ENCODE measurements at places on chromosomes 16 and 17. TPM values are rescaled to one million over a fixed set of nuclear protein-coding genes. Genes with fewer than 3 reads are reported as not detected.

DNA sequence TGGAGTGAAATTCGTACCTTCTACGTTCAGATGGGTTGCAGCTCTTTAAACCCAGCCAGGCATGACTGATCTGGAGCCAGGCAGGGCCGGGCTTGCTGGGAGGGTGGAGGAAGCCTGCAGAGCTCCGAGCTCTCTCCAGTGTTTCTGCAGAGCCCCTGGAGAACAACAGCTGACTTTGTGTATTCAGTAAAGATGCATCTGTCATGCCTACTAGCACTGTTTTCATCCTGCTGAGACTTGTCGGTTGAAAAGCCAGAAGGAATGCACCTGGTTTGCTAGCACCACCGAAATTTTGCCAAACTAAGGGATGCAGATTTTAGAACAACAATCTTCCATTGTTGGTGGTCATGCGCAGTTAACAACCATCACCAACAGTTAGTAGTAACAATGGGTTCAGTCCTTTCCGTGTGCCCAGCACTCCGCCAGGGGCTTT lies 22.4 kb upstream of the SCNN1B start:
- no peaks in the 10 kb centered on the region for H3K4me1 ChIP-seq
- no peak for DNase-seq
- no peak overlapping the region for H3K27ac ChIP-seq
- H3K36me3 ChIP-seq: no peaks in the 10 kb centered on the region
- H3K4me3 ChIP-seq: no peak overlapping the region
- H3K27me3 ChIP-seq: peaks cover 6% of the 10 kb centered on the region

- peak; percentile 50 for DNase-seq
- peaks cover 47% of the 10 kb centered on the region for H3K4me1 ChIP-seq
- peaks cover 45% of the 10 kb centered on the region for H3K36me3 ChIP-seq
Observed at GRCh38 chr17:80270836-80271235, 10.2 kb downstream of the RNF213 start.

ABCA9 gene
- total RNA-seq: not detected

DNA sequence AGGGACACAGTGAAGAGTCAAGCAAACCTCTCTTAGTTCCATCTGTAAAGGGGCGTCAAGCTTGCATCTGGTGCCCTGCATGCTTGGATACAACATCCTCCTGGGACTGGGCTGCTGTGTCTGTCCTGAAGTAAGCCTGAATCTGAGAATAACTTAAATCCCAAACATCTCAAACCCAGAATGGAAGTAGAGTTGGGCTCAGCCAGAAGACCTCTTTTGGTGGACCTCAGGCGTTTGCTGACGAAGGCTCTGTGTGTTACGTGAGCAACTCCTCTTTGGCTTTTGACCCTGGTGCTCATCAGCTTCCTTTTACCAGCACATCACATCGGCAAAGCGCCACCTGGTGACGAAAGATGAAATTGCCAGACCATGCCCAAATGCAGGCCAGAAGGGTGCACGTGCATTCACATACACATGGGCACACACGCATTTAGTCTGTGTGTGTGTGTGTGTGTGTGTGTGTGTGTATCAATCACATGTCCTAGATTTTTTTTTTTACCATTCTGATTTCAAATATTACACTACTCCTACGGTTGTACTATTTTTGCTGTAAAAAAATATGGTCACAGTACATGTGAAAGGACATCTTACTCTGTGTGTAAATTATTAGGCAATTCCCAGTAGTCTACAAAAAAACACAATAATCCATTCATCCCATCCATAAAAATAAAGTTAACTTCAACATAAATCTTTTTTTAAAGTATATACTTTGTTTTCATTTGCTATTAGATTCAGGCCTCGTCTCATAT lies 41.1 kb upstream of the FOXJ1 start:
- no peaks in the 10 kb centered on the region for H3K27me3 ChIP-seq
- H3K36me3 ChIP-seq: peaks cover 56% of the 10 kb centered on the region
- peaks cover 72% of the 10 kb centered on the region for H3K4me1 ChIP-seq
- peak overlapping the region; percentile 87 for H3K27ac ChIP-seq
- no peak overlapping the region for H3K4me3 ChIP-seq
- peak; percentile 97 for DNase-seq

GAS7 gene
- 1.6 TPM for total RNA-seq

SLX1B gene
- 49.2 TPM for total RNA-seq

- peaks cover 8% of the 10 kb centered on the region for H3K27me3 ChIP-seq
- H3K4me3 ChIP-seq: no peak overlapping the region
- no peaks in the 10 kb centered on the region for H3K4me1 ChIP-seq
- H3K27ac ChIP-seq: no peak overlapping the region
- H3K36me3 ChIP-seq: no peaks in the 10 kb centered on the region
Observed at GRCh38 chr16:47886631-47887415, 269.0 kb downstream of the ABCC12 start.

- no peaks in the 10 kb centered on the region for H3K27me3 ChIP-seq
- H3K27ac ChIP-seq: no peak overlapping the region
- no peak overlapping the region for H3K4me3 ChIP-seq
- DNase-seq: no peak
Observed at GRCh38 chr17:75970011-75970523, 8.9 kb downstream of the ACOX1 start.

DNA sequence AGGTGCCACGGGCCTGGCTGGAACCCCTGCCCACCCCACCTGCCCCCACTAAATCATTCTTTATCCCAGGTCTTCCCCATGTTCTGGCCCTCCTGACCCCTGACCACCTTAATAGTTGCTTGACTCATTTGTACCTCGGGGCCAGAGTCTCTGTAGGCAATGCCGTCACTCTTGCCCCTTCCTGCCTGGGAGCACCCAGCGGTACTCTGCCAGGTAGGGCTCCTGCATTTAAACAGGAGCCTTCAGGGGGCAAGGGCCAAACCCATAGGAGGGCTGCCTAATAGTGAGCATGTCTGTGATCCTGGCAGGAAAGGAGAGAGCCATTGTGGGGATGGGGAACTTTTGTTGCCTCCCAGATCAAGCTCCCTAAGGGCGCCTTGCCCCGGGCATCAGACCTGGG lies 8.8 kb upstream of the ITGA3 start:
- H3K27me3 ChIP-seq: peaks cover 10% of the 10 kb centered on the region
- H3K36me3 ChIP-seq: no peaks in the 10 kb centered on the region
- no peak overlapping the region for H3K4me3 ChIP-seq
- no peak overlapping the region for H3K27ac ChIP-seq

DNA sequence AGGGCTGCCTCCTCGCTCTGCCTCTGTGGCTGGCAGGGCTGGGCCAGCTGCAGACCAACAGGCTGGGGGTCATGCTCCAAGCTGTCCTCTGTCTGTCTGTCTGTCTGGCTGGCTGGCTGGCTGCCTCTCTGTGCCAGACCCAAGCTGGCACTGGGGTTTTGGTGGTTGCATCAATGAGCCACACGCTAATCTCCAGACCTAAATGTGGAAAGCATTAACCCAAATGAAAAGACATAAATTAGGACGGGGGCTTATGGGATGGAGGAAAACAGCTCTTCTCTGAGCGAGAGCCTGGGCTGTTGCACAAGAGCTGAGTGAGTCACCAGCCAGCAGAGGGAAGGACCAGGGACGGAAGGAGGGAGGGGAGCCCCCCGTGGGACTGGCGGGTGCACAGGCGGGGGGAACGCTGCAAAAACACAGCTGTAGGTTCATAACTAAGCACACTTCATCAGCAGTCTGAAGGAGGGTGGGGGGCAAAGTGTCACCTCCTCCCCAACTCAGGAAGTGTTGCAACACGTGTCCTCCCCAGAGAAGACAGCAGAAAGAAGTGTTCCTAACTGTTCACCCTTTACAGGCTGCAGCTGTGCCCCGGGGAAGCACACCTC lies 83.4 kb downstream of the GAS7 start:
- DNase-seq: peak; percentile 71
- peak overlapping the region; percentile 42 for H3K4me3 ChIP-seq
- peaks cover 52% of the 10 kb centered on the region for H3K4me1 ChIP-seq
- peaks cover 4% of the 10 kb centered on the region for H3K27me3 ChIP-seq
- H3K27ac ChIP-seq: peak overlapping the region; percentile 67
- peaks cover 3% of the 10 kb centered on the region for H3K36me3 ChIP-seq

- H3K4me1 ChIP-seq: no peaks in the 10 kb centered on the region
- no peak overlapping the region for H3K4me3 ChIP-seq
- DNase-seq: no peak
- H3K27ac ChIP-seq: no peak overlapping the region
- no peaks in the 10 kb centered on the region for H3K36me3 ChIP-seq
Observed at GRCh38 chr17:15245054-15245453, 20.1 kb downstream of the PMP22 start.

DNA sequence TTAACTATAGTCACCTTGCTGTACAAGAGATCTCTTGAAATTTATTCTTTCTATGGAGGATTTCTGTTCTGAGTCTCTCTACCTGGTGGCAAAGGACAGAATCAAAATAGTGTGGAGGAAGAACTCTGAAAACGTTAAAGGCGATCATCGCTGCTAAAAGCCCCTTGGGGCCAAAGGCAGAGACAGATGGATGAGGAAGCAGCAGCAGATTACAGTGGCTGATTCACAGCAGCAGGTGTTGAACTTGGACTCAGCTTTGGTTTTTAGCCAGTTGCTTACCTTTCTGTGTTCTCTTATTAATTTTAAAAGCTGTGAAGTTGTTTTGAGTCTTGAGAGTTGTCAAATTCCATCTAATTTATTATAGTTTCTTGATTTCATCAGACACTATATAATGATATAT lies 956.1 kb upstream of the GOT2 start:
- H3K36me3 ChIP-seq: no peaks in the 10 kb centered on the region
- no peaks in the 10 kb centered on the region for H3K4me1 ChIP-seq
- no peaks in the 10 kb centered on the region for H3K27me3 ChIP-seq
- no peak overlapping the region for H3K4me3 ChIP-seq

NPIPB2 gene
- total RNA-seq: 12.0 TPM

DNA sequence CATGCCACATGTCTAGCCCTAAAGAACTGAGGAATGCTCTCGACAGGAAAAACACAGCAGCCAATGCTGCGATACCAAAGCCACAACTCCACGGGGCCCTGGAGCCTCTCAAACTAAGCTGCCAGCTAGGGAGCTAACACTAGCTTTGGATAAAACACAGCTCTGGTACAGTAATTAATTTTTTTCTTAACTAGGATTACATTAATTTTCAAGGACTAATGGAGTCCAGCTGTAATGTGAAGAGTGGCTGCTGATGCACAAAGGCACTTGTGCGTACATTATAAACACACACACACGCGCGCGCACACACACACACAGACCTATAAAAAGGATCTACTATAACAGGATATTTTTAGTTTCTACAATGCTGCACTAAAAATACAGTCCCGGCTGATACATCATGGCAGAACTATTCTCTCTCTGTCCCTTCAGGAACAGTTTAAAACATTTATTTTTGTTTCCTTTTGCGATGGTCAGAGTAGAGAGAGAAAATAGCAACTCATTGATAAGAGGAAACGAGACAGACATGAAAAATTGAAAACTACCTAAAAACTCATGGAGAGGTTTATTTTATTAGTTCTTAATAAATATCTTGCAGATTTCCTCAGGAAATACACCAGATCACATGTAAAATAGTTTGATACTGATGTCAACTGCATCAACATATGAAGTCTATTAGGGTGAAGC lies 88.5 kb downstream of the SMG6 start:
- H3K4me1 ChIP-seq: peaks cover 73% of the 10 kb centered on the region
- peak overlapping the region; percentile 74 for H3K4me3 ChIP-seq
- no peak for DNase-seq
- H3K27me3 ChIP-seq: no peaks in the 10 kb centered on the region
- peaks cover 56% of the 10 kb centered on the region for H3K36me3 ChIP-seq

DNA sequence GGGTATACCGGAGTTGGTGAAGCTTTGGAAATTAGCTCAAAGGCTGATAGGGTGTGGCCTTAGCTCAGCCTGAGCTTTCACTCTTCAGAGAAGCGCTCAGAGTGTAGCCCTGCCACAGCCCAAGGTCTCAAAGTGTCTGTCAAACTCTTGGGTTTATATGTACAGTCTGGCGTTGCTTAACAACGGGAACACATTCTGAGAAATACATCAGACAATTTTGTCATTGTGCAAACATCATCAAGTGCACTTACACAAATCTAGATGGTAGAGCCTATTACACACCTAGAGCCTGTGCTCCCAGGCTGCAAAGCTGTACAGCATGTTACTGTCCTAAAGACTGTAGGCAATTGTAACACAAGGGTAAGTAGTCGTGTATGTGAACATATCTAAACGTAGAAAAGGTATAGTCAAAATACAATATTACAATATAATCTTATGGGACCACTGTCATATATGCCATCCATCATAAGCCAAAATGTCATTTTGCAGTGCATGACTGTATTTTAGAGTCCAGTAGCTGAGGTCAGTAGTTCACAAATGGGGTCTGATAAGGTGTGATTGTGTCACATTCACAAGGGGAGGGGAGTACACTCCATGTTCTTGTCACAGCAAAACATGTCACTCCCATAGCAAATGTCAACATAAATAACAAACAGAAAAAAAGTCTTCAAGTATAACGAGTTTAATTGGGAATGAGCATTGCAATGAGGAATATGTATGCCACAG lies 20.6 kb downstream of the CHAD start:
- DNase-seq: no peak
- H3K4me1 ChIP-seq: peaks cover 5% of the 10 kb centered on the region

PNMT gene
- total RNA-seq: not detected

DNA sequence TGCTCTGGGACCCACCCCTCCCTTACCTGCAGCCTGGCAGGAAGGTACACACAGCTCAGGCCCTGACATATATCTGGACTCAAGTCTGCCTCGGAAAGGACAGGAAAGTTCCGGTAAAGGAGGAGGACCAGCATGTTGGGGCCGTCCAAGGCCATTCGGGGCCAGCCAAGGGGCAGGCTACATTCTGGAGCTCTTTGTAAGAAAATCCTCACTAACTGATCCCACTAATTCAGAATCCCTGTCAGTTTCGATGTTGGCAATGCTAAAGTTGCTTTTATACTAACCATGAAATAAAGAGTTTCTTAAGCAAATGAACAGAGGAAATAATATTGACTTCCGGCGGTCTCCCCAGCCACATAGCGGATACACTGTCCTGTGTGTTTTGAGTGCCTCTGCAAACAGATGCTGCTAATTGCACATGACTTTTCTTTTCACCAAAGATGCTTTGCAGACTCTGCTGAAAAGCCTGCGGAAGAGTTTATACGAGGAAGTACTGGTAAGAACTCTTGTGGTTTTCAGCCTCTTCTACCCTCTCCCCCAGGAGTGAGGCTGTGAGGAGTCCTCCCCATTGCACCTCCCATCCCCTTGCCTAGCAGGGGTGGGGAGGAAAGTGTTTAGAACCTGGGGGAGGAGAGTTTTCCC lies 54.8 kb downstream of the PLXDC1 start:
- H3K27ac ChIP-seq: peak overlapping the region; percentile 92
- peaks cover 3% of the 10 kb centered on the region for H3K27me3 ChIP-seq
- peak overlapping the region; percentile 67 for H3K4me3 ChIP-seq
- DNase-seq: peak; percentile 81

DNA sequence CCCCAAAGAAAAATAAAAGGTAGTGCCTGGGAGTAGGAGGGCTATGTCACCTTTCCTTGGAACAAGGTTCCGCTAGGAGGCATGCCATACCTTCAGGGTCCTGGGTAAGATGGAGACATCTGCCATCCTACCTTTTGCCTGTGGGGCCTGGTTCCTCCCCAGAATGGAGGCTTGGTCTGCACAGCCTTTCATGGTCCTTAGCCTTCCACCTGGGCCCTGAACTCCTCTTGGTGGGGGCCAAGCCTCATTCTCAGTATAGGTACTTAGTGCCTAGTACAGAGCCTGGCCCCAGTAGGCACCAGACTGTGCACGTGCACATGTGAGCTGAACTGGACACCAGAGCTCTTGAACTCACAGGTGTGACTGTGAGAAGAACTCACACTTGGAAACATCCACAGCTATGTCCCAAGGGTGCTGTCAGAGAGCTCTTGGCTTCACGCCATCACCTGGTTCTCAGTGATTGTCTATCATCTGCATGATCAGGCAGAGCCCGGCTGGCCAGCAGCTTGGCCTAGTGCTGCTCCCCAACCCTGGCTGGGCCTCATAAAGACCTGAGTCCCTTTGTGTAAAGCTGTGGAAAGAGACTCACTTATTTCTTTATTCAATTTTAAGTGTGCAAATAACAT lies 143.2 kb downstream of the SOCS1 start:
- no peaks in the 10 kb centered on the region for H3K27me3 ChIP-seq
- peaks cover 79% of the 10 kb centered on the region for H3K4me1 ChIP-seq
- no peak overlapping the region for H3K4me3 ChIP-seq
- H3K36me3 ChIP-seq: peaks cover 70% of the 10 kb centered on the region
